ENCODE measurements at places on chromosomes 7 and 10.

- DNase-seq, result no peak
These were observed 148.6 kb downstream of the DNAJB6 start for GRCh38 chr7:157485361-157485831.

DNA sequence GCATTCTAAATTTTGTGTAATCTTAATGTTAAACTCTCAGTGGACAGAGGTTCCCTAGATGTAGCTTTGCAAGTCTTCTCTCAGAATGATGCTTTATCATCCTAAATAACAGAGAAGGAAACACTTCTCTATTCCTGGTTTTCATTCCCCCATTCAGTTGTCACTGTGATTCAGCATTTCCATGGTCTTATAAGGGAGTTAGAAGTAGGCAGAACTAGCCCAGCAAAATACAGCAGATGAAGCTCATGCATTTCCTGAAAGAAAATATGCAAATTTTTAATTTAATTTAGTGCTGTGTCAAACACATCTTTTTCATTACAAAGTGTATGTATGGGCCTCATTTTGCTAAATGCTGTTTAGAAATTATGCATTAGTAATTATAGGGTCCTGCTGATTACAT is 70.1 kb downstream of the ITPRID1 start:
- DNase-seq, result no peak

- no peak for DNase-seq
These were observed 253.9 kb downstream of the PPP1R3A start for GRCh38 chr7:113664867-113665266.

GRCh38 chr7:101814081-101814990 is 3.1 kb upstream of the CUX1 start:
- peak; percentile 55 for DNase-seq

DNA sequence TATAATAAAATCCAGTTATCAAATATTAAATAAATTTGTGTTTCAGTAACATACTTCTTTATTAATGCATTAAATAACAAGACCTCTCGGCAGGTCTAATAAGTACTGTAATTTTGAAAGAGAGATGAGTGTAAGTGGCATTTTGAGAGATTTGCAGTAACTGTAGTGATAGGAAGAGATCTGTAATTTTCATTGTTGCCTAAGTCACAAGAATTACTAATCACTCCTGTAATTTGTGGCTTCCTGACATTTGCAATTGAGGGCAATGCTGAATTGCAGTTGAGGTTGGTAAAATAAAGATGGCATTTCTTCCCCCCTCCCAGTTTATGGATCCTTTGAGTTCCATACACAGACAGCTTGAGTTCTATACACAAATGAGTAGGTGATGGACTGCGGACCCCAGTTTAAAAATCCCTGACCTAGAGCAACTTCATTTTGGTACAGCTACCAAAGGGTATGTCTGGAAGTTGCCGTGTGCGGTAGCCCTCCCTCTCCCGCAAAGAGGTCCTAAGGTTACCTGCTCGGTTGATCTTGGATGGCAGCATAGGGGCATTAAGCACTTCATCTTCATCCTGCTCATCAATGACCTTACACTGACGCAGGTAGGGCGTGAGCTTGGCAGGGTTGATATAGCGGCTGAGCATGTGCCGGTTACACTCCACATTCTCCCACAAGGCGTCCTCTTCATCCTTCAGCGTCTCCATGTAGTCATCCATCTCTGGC is 96.4 kb downstream of the CARD11 start:
- DNase-seq, result no peak

Measured in CD4-positive, alpha-beta memory T cell (primary cell).